ENCODE measurements at places on chromosomes 3 and 15.

DNA sequence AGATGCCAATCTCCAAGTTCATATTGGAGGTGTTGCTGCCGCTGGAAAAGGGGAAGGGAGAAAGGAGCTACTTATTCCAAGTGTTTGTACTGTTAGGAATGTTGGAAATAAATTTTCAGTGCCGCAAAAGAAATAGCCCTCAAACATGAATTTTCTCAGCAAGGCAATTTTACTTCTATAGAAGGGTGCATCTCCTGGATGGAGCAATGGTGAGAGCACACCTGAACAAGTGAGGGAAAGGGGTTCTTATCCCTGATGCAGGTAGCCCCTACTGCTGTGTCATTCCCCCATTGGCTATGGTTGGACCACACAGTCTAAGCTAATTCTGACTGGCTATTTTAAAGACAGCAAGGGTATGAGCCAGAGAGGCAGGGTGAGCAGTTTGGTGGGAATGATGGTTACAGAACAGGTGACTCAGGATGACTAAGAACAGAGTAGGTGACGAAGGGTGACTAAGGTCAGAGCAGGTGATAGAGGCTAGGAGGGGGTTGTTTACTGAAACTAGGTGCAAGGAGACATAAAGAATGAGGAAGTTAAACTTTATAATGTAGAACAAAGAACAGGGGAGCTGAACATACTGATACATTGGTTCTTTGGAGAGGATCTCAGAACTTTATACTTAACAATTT is 503.5 kb downstream of the EDEM1 start:
- no peak for DNase-seq

DNA sequence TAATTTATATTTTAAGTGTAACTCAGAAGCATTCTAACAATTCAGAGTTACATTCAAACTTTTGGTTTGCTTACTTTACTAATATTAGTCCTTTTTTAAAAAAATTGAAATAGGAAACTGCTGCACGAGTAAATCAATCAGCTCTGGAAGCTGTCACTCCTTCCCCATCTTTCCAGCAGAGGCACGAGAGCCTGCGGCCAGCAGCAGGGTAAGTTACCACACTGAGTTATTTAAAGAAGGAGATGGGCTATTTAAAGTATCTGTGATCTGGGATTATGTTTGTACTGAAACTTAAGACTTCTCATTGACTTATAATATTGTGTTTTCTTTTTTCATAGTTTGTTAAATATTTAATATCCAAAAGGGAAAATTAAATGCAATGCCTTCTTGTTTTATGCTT is 29.3 kb downstream of the APPL1 start:
- no peak for DNase-seq

DNA sequence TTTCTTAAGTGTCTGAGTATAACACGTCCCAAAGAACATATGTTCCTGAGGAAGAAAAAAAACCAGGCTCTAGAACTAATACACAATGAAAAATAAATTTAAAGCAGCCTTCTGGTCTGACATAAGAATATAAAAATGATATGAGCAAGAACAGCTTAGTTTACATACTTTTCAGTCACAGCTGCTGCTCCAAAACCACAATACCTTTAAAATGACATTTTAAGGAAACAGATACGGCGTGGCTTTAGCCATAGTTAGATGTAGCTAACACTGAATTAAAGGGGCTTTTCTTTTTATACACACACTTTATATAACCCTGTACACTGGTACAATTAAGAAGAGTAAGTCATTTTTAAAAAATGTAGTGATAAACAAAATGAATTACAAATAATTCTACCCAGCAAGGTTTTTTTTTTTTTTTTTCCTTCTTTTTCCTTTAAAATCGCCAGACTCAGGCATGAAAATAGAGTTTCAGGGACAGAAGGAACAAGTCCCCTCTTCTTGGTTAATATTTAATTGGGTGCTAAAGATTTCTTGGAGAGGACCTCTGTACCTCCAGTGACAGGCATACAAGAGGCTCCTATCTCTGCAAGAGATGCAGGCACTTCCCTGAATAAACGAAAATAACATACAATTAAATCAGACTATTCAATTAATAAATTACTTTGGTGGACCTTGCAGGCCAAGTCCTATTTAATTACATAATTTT is 265.6 kb downstream of the FOXP1 start:
- DNase-seq = no peak

DNA sequence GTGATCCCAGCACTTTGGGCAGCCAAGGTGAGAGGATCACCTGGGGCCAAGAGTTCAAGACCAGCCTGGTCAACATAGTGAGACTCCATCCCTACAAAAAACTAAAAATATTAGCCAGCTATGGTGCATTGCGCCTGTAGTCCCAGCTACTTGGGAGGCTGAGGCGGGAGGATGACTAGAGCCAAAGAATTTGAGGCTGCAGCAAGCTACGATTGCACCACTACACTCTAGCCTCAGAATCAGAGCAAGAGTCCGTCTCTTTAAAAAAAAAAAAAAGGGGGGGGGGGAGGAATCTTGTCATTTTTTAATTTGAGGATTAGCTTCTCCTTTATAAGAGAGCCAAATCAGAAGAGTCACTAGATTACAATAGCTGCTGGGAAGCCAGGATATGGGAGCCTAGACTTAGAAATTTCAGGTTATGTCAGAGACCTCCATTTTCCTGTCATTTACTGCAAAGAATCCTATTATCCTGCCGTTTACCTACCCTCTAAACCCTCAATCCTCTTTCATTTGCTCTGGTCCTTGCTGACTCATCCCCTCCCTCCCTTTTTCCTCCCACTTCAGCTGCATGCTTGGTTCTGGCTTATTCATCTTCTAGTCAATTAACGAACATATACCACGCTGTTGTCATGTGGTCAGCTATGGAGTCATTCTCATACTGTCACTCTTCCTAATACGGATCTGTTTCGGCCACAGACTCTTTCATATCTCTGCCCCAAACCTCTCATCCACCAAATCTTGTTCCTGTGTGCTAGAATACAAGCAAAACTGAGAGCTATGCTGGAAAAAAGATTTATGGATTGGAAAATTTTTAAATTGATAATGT is 83.8 kb upstream of the PPIB start:
- DNase-seq = no peak

DNA sequence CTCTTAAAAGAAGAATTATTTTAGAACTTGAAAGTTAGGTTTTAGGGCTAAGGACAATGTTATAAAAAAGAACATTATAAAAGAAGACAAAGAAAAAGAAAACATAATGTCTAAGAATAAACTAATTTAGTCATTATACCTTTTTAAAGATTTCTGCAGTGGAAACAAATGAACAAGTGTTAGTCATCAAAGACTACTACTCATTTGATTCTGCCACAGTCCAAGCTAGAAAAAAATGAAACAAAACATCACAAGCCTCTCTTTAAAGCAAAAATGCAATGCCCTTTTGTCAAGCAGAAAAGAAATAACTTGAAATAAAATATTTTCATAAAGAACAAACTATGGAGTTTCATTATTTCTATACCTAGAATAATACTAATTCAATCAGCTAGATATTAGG is 102.0 kb downstream of the TBC1D5 start:
- no peak for DNase-seq

DNA sequence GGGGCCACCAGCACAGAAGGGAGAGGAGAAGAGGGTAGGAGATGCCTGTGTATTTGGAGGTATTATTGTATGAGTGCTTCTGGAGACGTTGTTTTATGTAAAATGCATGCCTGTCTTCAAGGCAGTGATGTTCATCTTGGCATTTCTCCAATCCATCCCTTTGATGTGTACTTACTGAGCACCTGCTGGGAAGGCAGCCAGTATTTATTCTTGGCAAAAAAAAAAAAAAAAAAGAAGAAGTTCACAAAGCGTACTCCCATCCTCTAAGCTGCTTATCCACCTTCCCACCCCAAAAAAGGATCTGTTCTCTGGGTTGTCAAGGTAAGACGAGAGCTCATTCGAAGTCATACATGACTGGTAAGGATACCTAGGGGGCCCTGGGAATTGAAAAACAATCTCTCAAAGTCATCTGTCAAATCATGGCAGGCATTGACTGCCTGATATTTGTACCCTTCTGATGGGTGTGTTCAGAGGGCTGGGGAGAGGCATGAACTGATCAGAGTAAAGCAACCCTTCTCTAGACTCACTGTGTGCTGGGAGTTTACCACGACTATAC is 30.0 kb upstream of the SLC6A1 start:
- no peak for DNase-seq

DNA sequence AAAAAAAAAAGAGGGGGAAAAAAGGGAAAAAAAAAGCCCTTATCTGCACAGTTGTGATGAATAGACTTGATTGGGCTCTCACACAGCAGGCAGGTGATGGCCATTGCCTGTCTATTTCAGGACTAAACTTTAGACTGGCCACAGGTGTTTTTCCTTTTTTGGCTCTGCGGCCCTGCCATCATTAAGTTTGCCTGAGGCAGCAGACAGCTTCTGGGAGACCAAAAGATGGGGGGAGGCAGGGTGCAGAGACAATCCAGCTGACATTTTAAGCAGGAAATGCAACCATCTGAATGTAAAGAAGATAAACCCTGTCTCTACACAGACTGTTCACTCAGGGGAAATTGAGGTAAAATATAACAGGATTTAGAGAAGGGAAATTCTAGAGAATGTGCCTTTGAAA is 295.0 kb upstream of the KCNH8 start:
- DNase-seq = no peak

- no peak for DNase-seq
Observed at GRCh38 chr15:70907784-70908471, 15.3 kb downstream of the LRRC49 start.

DNA sequence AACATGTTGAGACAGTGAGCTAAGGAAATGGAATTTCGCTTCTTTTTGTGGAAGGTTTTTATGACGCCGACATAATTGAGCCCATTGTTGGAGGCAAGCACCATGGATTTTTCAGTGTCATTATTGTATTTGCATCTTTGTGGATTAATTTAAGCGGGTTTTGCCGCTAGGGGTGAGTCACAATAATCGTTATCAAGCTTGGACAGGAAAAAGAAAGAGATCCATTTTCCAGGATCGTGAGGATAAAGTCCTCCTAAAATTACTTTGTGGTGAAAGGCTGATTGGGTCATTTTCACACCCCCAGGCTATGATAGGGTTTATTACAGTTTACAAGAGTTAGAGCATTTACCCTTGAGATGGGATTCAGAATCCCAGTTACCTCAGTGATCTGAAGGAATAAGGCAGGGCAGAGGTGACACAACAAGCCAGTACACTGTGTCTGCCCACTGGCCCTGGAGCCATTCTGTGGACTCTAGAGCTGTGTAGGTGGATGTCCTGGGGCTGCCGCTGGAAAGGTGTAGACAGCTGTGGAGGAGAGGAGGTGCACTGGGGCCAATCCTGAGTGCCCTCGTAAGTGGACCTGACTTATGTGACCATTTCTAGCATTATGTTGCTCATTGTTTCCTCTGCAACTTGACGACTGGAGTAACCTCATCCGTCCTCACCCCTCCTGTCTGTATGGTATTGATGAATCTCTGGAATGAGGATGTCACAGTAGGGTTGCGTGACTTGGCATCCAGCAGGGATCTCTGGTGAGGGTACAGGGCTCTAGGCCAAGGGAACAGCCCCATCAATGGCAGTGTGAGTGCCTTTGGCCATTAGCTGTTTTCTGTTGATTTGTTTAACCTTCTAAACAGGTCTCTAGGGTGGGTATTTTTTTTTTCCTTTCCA is 370.1 kb downstream of the LRTM1 start:
- no peak for DNase-seq

DNA sequence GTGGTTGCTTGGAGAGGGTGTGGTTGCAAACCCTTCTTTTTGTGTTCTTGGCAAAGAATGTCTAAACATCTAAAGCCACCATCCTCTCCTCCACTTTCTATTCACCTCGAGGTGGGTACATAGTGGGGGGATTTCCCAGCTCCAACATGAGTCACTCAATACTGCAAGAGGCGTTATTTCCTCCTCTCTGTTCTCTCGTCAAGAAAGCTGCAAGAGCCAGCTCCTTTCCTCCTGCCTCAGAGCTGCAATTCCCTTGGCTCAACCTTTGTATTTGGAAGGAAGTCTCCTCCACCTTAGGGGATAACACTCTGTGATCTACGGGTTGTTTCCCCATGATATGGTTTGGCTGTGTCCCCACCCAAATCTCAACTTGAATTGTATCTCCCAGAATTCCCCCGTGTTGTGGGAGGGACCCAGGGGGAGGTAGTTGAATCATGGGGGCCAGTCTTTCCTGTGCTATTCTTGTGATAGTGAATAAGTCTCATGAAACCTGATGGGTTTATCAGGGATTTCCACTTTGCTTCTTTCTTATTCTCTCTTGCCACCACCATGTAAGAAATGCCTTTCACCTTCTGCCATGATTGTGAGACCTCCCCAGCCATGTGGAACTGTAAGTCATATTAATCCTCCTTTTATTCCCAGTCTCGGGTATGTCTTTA is 138.4 kb downstream of the PLCL2 start:
- peak; percentile 13 for DNase-seq

DNA sequence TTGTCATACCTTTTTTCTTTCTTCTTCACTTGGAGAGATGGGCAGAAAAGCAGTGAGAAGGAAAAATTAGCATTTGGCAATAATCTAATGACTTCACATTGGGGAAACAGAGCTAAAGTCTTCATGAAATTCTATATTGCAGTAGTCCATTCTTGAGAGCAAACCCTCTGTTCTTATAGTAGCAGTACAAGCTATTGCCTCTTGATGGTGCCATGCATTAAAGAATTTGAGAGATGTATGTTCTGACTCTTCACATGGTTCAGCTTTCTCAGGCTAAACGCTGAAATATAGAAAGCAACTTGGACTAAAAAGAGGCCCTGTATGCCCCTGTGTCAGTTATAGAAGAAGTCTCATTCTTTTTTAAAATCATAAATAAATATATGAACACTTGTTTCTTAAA is 36.0 kb downstream of the PHLDB2 start:
- DNase-seq = no peak

- DNase-seq = no peak
Observed at GRCh38 chr15:36364377-36364776, 215.0 kb upstream of the CDIN1 start.
